ENCODE measurements at places on chromosomes 1 and 21. TPM values are rescaled to one million over a fixed set of nuclear protein-coding genes. Genes with fewer than 3 reads are reported as not detected.

The S100A7 gene
- not detected for total RNA-seq

The THEM5 gene
- 0.17 TPM for total RNA-seq

The DMBX1 gene
- not detected for total RNA-seq

The DENND2C gene
- total RNA-seq = 4.1 TPM

The KLHDC8A gene
- total RNA-seq = not detected

Data from smooth muscle cell of trachea (primary cell).